Occipital lobe (tissue), 3 donors: ENCODE measurements at places on chromosomes 12 and 14.

GRCh38 chr14:101876555-101876938, 87.8 kb upstream of the DYNC1H1 start:
- no peak for DNase-seq

GRCh38 chr14:104287301-104288009, 149.1 kb downstream of the KIF26A start:
- no peak for DNase-seq

- DNase-seq = no peak
These were observed 13.6 kb downstream of the VEZT start for GRCh38 chr12:95231190-95231589.

GRCh38 chr14:99512571-99513182, 31.5 kb downstream of the CCNK start:
- DNase-seq = no peak

DNA sequence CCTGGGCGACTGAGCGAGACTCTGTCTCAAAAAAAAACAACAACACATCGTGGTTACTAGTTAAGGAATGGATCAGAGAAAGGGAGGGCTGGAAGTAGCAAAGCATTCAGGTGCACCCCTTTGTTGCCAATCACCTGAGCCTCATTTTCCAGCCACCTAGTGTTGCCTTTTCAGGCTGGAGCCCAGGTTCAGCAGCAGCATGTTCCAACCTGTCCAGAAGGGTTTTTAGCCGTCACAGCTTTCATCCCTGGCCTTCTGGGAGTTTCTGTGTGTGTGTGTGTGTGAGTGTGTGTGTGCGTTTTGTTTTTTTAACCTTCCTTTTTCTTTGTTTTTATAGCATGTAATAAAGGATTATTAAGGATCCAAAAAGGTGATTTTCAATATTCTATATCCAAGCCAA, 121.1 kb upstream of the ATF1 start:
- no peak for DNase-seq

- no peak for DNase-seq
These were observed 93.8 kb downstream of the SLC38A6 start for GRCh38 chr14:61074852-61075251.

DNA sequence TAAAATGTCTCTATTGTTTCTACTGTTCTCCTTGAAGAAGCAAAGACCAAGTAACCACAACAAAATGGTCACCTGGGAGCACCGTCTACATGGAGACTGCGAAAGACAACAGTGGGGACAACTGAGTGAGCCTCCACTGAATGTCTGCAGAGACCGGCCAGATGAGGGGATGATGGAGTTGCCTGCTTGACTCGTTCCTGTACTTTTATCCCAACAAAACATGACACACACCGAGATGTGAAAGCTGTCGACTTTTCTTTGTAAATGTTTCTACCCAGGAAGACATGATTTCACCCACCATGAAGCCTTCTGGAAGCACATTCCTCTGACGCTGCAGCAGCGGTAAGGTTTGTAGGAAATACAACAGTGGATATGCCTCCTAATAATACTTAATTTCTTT, 66.9 kb downstream of the FOXN3 start:
- no peak for DNase-seq

DNA sequence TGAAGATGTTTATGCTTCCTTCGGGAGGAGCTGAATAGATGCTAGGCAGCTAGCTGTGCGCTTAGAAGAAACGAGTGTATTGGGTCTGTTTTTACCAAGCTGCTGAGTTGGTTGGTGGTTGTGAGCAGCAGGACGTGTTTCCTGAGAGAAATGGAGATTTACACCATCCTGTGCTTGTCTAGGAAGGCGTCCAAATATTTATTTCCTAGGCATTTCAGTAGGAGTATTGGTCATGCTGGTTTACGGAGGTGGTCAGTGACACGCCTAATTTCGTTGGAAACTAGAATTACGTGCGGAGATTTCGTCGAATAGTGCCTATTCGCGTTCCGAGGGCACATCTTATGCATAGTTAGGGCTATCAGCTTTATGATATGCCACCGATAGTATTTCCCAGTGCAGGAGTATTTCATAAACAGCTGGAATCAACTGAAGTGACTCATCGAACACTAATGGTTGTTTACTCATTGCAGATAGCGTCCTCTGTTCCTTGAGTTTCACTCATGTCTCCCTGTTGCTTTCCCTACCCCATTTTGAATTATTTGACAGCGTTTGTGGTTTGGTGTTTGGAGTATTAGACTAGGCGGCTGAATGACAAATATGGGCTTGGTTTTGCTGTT, 780 bp downstream of the TBC1D15 start:
- no peak for DNase-seq

GRCh38 chr12:120892265-120892664, 11.9 kb downstream of the SPPL3 start:
- DNase-seq = no peak

DNA sequence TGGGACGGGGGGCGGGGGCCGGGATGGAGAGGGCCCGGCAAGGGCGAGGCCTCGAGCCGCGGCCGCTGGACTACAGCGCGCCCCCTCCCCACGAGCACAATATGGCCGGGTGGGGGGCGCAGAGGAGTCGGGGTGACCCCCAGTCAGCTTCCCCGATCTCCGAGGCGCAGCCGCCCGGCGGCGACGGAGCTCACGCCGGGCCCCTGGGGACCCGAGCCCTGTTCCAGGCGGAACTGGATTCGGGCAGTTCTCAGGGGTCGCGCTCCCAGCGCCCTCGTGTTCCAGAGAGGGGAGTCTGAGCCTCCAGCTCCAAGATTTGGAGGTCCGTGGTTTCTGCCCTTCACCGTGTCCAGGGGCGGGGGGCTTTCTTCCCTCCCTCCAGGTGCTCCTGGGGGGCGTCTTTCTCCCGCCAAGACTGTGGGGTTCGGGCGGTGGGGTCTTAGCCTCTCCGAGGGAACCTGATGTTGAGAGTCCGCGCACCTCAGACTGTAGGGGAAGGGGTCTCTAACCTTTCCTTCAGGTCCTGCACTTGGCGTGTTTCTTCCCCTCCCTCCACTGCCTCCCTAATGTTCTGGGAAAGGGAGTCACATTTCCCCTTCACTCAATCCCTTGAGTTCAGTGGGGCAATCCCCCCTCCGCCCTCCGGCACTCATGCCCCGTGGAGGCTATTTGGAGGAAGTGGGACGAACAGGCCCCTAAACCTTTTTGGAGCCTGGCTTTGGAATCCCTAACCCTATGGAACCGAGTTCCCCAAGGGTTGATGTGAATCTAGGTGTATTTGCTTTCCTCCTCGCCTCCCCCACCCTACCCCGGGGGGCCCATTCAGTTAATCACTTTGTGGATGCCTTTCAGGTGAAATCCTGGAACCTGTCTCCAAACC, 584 bp downstream of the ACVR1B start:
- DNase-seq = no peak

GRCh38 chr12:77166696-77167095, 101.3 kb upstream of the E2F7 start:
- DNase-seq = no peak

- DNase-seq = no peak
These were observed 59.0 kb upstream of the CAPRIN2 start for GRCh38 chr12:30813525-30814294.

DNA sequence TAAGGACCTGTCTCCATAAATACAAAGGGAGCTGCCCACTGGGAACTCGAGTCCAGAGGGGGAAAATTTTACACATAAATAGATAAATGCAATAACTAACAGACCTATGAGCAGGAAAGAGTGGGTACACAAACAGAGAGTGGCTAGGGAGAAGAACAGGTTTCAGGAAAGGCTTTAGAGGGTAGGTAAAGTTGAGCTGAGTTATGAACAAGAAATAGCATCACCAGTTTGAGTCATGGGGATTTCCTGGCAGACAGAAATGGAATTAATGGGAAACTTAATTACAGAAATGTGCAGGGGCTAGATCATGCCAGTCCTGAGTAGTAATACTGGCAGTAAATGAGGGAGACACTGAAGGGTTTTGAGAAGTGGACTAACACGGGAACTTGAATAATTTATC, 58.0 kb upstream of the CCDC175 start:
- no peak for DNase-seq

DNA sequence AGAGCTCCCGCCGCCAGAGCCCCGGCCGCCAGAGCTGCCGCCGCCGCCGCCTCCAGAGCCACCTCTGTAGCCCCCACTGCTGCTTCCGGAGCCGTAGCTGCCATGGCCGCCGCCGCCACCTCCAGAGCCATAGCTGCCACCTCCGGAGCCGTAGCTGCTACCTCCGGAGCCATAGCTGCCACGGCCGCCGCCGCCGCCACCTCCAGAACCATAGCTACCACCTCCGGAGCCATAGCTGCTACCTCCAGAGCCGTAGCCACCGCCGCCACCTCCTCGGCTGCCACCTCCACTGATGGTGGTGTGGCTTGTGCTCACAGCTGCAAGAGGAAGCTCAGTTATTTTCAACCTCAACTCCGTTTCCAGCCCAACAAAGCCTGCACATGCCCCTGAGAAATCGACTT, 4.9 kb downstream of the KRT1 start:
- no peak for DNase-seq

DNA sequence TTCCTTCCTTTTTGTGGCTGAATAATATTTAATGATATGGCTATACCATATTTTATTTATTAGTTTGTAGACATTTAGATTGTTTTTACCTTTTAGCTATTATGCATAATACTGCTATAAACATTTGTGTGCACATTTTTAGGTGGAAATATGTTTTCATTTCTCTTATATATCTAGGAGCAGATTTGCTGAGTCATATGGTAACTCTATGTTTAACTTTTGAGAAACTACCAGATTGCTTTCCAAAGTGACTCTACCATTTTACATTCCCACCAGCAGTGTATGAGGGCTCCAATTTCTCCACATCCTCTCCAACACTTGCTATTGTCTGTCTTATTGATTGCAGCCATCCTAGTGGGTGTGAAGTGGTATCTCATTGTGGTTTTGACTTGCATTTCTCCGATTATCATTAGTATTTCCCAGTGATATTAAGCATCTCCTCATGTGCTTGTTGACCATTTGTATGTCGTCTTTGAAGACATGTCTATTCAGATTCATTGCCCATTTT, 160.2 kb downstream of the KICS2 start:
- DNase-seq = no peak

GRCh38 chr12:130924966-130925665, 28.6 kb upstream of the ADGRD1 start:
- no peak for DNase-seq

DNA sequence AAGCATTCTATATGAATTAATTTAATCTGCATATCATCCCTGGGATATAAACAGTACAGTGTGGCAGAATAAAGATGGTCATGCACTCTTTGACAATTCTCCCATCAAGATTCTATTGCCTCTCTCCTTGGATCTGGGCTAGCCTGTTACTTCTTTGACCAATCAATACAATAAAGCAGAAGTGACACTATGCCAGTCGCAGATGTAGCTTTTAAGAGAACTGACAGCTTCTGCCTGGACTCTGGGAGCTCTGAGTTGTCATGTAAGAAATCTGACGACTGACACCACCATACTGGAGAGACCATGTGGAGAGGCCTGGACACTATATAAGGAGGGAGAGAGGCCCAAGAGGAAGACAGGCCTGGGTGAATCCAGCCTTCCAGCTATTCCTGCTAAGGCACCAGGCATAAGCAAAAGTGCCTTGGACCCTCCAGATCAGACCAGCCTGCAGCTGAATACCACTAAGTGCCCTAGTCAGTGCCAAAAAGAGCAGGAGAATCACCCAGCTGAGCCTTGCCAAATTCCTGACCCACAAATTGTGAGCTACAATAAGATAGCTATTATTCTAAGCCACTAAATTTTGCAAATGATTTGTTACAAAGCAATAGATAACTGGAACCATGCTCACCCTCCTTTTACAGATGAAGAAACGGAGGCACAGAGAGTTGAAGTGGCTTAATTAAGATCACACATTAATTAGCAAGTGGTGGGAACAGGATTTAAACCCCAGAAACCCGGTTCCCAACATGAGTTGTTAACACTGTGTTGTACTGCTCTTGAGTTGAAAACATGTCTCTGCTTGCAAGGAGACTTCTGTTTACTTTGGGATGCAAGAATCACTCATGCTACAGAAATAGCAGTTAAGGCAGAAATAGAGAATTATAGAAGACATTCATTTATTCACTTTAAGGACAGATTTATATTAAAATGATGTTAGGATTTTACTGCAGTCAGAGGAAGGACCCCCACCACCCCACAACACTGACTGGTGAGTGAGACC, 84.6 kb downstream of the RIN3 start:
- DNase-seq = no peak

- no peak for DNase-seq
These were observed 159.8 kb upstream of the LRIG3 start for GRCh38 chr12:59080101-59080500.

DNA sequence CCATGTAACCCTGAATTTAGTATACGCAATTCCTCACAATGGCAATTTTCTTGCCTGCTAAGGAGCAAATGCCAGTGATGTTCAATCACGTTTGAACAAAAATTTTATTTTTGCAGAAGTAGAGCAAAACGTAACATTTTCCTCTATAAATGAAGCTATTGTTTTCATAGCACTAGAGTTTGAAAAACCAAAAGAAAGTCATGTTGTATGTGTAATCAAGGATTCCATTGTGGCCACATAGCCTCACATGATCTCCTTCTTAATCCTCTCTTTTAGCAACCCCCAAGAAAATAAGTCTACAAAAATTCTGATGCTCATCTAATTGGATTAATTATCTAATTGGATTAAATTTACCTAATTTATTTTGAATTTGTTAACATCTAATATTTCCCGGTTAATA, 1217.4 kb upstream of the FLRT2 start:
- no peak for DNase-seq

DNA sequence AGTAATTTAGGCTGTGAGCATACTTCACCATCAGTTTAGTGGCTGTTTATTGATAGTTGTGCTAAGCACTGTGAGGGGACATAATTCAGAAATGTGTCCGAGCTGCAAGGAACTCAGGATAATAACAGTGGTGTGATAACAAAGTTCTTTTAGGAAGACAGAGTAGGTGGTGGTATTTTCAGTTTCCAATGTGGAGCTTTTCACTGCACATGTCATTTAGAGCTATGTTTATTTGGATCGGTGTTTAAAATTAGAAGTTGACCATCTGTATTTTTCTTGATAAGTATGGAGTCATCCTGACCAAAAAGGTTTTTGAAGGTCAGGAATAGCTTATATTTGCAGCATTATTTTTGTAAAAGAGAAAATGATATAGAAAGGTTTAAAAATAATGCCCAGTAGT, 443.5 kb downstream of the TMTC2 start:
- no peak for DNase-seq

DNA sequence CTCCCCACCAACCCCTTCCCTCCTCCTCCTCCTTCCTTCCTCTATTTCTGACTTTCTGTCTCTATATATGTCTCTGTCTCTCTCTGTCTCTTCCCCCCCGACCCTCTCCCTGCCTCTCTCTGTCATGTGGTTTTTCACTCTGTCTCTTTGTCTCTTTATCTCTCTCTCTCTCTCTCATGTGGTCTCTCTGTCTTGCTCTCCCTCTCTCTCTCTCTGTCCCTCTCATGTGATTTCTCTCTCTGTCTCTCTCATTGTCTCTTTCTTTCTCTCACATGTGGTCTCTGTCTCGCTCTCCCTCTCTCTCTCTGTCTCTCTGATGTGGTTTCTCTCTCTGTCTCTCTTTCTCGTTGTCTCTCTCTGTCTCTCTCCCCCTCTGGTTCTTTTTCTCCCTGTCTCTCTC, 59.3 kb downstream of the PHETA1 start:
- DNase-seq = no peak

- DNase-seq = no peak
These were observed 16.8 kb downstream of the FOXN4 start for GRCh38 chr12:109292342-109292711.
